Stimulated activated CD8-positive, alpha-beta memory T cell treated with anti-CD3 and anti-CD28 coated beads, Interleukin-4, amount 100 ng/mL, for 1 hour (primary cell): ENCODE measurements at places on chromosomes 13 and 19.
A peak's percentile ranks its signal among the peaks of the same experiment; 100 is the strongest.

DNA sequence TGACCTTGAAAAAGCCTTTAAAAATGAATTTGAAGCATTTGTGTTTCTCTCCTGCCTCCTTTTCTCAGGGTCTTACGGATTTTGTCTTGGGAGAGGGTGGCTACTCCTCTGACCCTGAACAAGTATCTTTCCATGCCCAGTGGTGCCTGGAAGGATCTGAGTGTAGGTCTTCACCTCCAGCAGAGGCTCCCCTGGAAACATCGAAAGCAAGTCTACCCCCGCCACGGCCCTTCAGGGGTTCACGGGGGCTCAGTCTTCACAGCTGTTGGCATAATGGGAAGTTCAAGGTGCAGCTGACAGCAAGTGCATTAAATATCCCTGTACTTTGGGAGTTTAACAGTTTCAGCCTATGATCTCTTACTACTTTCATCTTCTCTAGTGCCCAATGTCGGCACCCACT is 42.7 kb upstream of the SLC15A1 start:
- no peak for DNase-seq

DNA sequence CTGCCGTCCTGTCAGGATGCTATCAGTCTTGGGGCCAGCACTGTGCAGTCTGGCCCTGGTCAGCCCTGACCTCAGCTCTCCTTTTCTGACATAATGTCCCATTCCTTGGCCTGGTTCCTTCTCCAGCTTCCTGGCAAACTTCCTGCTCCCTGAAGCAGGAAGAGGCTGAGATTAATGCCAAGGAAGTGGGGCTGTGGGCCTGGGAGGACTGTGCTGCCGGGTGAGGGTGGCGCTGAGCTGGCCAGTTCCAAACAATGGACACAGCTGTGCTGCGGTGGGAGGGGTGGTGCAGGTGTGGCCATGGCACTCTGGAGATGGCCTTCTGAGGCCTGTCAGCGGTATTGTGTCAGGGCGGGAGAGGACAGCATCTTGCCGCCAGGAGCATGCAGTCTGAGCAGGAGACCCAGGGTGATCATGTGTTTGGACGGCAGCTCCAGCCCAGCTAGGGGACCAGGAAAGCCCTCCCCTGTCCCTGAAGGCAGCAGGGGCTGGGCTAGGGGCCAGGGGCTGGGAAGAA is 30.9 kb downstream of the TUBA3C start:
- DNase-seq, result no peak

DNA sequence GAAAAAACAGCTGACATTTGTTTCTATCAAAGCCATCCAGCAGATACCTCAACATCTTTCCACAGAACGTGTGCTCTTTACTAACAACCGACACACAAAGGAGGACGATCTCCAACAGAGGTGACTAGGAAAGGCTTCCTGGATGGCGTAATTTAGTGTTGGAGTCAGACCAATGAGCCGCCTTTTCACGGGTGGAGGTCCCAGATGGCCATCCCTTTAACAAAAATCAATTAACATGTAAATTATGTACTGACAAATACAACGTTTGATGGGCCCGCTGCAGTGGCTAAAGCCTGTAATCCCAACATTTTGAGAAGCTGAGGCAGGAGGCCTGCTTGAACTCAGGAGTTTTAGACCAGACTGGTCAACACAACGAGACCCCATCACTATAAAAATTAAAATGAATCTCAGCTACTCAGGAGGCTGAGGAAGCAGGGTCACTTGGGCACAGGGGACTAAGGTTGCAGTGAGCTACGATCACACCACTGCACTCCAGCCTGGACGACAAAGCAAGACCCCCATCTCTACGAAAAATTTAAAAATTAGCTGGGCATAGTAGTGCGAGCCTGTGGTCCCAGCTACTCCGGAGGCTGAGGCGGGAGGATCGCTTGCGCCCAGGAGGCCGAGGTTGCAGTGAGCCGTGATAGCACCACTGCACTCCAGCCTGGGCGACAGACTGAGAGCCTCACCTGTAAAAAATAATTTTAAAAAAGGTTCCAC is 1.2 kb upstream of the DPY19L3 start:
- DNase-seq, result no peak

DNA sequence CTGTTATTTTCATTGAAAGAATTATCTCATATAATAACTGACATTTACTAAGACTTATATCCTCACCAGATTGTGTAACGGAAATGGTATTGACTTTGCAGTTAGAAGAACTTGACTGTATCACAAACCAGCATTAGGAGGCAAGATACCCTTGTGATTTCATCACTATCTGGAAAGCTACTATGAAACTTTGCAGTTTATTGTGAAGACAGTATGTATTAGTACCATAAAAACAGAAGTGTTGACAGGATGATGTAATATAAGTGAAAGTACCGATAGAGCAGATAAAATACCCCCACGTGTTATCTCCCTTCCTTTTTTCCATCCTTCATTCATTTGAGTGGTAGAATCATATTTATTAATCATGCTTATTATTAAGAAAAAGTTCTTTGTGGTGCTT is 365.7 kb upstream of the KLHL1 start:
- DNase-seq, result no peak

- no peak for DNase-seq
Measured at GRCh38 chr19:17098326-17098725, 22.7 kb downstream of the MYO9B start.

GRCh38 chr13:77099415-77099814 is 72.5 kb upstream of the FBXL3 start:
- DNase-seq, result no peak

GRCh38 chr19:12806242-12807081 is at the start of gene RNASEH2A:
TSS of gene RNASEH2A (plus strand) at chr19:12806584. CDS start at chr19:12806674, 90 bp downstream.
- peak; percentile 60 for DNase-seq

DNA sequence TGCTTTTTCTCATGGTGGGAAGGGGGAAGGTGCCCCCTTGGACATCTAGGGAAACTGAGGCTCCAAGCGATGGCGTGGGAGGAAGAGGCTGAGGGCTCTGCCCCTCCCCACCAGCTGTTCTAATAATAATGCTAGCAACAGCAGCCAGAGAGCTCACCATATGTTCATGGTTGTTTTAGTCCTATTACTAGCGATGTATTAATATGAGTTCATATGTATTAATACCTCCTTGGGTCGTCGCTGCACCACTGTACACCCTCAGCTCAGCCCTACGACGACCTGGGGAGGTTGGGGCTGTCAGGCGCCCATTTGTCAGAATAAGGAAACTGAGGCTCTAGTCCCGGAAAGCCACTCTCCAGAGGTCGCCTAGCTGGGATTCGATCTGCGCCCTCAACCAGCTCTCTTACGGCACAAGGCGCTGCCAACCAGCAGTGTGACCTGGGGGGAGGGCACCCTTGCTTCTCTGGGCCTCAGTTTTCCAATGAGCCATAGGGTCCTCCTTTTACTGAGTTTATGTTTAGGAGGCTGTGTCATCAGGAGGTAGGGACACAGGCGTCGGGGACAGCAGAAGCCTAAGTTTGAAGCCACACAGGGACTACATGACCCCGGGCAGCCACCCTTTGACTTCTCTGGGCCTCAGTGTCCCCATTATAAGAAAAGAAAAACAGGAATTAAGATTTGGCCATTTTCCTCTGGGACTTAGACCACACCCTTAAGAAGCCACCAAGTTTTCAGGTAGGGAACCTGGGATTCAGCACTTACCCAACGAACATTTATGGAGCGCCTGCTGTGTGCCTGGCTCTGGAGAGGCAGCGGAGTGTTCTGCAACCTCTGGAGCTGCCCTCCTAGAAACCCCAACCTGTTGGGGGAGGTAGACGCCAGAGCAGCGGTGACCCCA is 664 bp downstream of the MAST3 start:
- no peak for DNase-seq

GRCh38 chr13:66113882-66114526 is 1116.1 kb downstream of the PCDH9 start:
- no peak for DNase-seq

GRCh38 chr13:37475966-37476365 is 122.6 kb downstream of the POSTN start:
- DNase-seq, result no peak

DNA sequence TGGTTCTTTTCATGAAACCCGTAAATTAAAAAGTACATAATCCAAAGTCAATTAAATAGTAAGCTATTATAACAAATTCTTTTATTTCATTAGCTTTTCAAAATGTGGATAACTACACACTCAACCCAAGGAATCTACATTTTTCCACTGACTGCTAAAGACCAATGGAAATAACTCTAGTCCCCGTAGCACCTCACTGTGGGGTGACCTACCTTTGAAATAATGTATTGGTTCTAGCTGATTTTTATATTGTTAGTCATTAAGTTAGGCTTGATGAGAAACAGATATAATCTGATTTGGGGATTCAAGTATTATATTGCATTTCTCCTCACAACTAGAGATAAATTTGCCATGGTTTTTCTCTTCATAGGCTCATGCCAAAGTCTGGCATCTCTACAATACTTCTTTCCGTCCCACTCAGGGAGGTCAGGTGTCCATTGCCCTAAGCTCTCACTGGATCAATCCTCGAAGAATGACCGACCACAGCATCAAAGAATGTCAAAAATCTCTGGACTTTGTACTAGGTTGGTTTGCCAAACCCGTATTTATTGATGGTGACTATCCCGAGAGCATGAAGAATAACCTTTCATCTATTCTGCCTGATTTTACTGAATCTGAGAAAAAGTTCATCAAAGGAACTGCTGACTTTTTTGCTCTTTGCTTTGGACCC is 37.3 kb downstream of the KL start:
- DNase-seq, result no peak

- DNase-seq, result no peak
Measured at GRCh38 chr13:97914540-97914939, 38.9 kb upstream of the IPO5 start.

DNA sequence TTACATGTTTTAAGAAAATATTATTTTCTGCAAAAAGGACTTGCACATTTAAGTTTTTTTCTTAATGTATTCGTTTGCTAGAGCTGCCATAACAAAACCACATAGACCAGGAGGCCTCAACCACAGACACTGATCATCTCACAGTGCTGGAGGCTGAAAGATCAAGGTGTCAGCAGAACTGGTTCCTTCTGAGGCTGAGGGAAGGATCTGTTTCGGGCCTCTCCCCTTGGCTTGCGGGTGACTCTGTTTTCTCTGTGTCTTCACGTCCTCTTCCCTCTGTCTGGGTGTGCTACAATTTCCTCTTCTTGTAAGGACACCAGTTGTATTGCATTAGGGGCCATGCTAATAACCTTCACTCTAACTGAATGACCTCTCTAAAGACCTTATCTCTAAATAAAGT is 364.2 kb downstream of the IRS2 start:
- DNase-seq, result no peak

DNA sequence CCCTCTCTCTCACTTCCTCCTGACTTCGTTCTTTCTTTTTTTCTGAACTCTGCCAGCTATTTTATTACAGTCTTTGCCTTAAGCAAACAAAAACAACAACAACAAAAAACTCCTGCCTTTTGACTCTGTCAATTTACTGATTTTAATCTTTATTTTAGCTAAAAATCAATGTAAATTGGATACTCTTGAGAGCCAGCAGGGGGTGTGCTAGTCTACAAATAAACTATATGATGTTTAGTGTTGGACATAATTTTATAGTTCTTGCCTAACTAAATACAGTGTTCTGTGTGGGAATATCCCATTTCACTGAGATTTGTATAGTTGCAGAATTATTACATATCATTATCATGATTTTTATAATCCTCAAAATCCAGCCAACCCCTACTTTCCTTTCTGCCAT is 1199.9 kb upstream of the SPRY2 start:
- DNase-seq, result no peak

DNA sequence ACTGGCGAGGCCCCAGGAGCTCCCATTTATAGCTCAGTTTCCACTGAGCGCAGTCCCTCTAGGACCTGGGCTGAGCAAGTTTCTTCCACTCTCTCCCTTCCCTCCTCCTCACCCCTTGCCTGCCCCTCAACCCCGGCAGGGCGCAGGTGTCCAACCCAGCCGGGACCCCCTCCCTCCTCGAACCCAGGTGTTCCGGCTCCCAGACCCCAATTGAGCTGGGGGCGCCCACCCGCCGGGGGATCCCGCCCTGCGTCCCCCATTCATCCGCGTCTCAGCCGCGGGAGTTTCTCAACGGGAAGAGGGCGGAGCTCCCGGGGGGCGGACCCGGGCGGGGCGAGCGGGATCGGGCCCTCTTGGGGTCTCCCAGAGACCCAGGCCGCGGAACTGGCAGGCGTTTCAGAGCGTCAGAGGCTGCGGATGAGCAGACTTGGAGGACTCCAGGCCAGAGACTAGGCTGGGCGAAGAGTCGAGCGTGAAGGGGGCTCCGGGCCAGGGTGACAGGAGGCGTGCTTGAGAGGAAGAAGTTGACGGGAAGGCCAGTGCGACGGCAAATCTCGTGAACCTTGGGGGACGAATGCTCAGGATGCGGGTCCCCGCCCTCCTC is at the start of gene KIRREL2:
Gene KIRREL2 (plus strand): TSS at position 366 of the 604 bp plus-strand sequence. CDS start 209 bp downstream, at position 575.
- DNase-seq, result no peak

GRCh38 chr19:21308773-21309172 is 20.4 kb downstream of the ZNF708 start:
- no peak for DNase-seq

DNA sequence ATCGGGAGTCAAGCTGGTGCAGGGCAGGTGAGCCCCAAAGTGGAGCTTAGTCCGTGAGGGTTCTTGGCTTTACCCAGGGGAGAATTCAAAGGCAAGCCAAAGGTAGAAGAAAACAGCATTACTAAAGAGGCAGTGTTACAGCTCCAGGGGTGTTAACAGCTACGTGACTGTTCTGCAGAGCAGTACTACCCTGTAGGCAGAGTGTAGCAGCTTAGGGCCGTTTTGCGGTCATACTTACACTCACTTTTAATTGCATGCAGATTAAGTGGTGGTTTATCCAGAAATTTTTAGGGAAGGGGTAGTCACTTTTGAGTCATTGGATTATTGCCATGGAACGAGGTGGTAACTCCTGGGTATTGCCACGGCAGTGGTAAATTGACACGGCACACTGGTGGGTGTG is 482.2 kb downstream of the SLITRK5 start:
- no peak for DNase-seq

GRCh38 chr13:113138792-113139551 is 16.4 kb downstream of the F10 start:
- no peak for DNase-seq

GRCh38 chr13:78040205-78040830 is 121.7 kb upstream of the EDNRB start:
- DNase-seq, result no peak

DNA sequence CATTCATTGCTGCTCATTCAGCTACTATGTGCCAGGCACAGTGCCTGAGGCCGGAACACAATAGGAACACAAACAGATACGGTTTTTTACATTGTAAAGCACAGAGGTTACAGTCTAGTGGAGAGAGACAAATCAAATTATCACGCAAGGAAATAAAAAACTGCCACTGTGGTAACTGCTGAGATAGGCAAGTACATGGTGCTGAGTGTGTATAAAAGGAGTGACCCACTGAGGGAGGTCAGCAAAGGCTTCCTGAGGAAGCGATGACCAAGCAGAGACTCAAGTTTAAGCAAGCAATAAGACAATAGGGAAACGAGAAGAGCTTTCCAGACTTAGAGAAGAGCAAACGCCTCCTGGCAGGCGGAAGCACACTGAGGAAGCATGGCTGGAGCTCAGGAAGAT is 56.4 kb downstream of the NUFIP1 start:
- DNase-seq, result no peak

GRCh38 chr19:47618771-47619170 is 9.8 kb downstream of the BICRA start:
- no peak for DNase-seq

GRCh38 chr13:112885782-112886268 is 83.2 kb upstream of the MCF2L start:
- no peak for DNase-seq

- DNase-seq, result peak; percentile 66
Measured at GRCh38 chr13:41465241-41465847, 8.0 kb downstream of the RGCC start.

GRCh38 chr19:52453324-52454094 is at the start of gene ZNF578:
TSS of gene ZNF578 (plus strand) at chr19:52453553. CDS start at chr19:52501846, 48,293 bp downstream.
- DNase-seq, result peak; percentile 5
